ENCODE measurements at places on chromosomes 12 and 14.
A peak's percentile ranks its signal among the peaks of the same experiment; 100 is the strongest.

GRCh38 chr12:42365486-42365885 is 39.5 kb downstream of the PPHLN1 start:
- no peak for DNase-seq

DNA sequence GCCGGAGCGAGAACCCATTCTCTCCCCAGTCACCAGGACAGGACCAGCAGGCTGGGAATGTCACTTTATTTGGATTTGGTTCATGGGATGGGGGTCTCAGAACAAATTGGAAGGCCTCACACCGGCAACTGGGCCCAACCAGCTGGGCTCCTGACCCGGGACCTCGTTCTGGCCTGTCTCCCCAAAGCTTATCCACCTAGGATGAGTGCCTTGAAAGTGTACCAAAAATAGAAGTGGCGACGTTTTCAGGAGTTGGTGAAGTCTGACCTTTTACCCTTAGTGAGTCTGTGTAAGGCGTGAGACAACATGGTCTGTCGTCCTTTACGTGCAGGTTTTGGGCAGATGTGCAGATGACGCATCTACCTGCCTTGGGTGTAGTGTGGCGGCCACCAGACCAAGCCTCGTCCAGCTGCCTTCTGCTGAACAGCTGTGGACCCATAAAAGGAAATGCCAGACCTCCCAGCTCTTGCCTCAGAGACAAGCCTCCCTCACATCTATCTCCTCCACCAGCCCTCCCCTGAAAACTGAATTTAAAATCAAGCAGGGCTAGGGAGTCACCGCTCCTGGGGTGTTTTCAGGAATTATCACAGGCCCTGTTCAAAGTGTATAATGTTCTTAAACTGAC is 36.6 kb upstream of the CLMN start:
- DNase-seq = no peak

DNA sequence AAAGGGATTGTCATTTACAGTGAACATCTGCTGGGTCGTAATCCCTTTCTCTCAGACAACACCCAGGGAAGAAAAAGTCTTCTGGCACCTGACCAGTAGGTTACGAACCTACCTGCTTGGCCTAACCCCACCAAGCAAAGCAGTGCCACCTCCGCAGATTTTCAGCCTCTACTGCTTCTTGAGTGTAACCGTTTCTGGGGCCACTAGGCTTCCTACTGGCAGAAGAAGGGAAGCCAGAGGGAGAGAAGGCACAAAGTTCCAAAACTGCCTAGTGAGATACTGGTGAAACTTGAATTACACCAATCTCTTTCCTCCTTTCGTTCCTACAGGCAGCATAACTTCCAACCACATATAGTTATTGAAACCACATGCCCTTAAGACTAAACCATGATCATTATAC is 383.6 kb downstream of the BCAT1 start:
- no peak for DNase-seq

GRCh38 chr14:60151715-60152114 is 13.5 kb downstream of the DHRS7 start:
- DNase-seq = peak; percentile 74

DNA sequence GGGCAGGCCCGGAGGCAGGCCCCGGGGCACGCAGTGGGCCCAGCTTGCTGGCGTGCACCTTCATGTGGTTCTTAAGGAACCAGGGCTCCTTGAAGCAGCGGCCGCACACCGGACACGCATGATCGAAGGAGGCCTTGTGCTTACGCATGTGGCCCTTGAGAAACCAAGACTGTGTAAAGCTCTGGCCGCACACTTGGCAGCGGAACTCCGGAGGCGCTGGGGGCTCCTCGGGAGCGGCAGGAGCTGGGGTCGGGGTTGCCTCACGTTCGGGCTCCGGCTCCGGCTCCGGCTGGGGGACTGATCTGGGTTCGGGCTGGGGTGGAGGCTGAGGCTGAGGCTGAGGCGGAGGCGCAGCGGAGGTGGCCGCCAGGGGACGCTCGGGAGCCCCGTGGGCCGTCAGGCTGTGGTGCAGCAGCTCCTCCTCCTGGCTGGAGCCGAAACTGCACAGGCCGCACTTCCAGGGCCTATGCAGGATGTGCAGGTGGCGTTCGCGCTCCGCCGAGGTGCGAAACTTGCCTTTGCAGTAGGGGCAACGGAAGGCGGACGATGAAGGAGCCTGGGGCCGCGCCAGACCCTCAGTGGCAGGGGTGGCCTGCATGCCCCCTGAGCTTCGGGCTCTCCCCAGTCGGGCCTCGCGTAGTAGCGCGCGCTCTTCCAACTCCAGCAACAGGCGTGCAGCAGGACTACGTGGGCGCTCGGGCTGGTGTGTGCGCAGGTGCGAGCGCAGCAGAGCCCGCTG is 6.0 kb downstream of the ZNF219 start:
- peak; percentile 92 for DNase-seq

- DNase-seq = no peak
Measured at GRCh38 chr12:32486158-32486557, 86.8 kb downstream of the FGD4 start.

GRCh38 chr12:12483438-12483837 is 79.2 kb downstream of the DUSP16 start:
- no peak for DNase-seq

GRCh38 chr14:24337144-24337823 is 2.4 kb upstream of the ADCY4 start:
- no peak for DNase-seq

GRCh38 chr14:99425272-99425681 is 55.4 kb downstream of the SETD3 start:
- DNase-seq = no peak

DNA sequence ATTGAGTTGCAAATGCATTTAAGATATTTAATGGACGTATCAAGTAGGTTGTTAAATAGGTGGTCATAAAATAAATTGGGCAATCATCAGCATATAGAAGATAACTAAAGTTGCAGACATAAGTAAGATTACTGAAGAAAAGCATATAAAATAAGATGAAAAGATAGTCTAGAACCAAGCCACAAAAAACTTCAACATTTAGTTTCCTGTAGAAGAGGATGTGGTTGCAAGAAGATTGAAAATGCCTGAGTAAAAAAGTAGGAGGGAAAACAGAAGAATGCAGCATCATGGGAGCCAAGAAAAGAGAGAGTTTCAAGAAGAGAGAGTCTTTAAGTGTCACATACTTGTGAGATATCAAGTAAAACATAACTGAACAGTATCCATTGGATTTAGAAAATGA is 17.6 kb upstream of the SLC16A7 start:
- no peak for DNase-seq

DNA sequence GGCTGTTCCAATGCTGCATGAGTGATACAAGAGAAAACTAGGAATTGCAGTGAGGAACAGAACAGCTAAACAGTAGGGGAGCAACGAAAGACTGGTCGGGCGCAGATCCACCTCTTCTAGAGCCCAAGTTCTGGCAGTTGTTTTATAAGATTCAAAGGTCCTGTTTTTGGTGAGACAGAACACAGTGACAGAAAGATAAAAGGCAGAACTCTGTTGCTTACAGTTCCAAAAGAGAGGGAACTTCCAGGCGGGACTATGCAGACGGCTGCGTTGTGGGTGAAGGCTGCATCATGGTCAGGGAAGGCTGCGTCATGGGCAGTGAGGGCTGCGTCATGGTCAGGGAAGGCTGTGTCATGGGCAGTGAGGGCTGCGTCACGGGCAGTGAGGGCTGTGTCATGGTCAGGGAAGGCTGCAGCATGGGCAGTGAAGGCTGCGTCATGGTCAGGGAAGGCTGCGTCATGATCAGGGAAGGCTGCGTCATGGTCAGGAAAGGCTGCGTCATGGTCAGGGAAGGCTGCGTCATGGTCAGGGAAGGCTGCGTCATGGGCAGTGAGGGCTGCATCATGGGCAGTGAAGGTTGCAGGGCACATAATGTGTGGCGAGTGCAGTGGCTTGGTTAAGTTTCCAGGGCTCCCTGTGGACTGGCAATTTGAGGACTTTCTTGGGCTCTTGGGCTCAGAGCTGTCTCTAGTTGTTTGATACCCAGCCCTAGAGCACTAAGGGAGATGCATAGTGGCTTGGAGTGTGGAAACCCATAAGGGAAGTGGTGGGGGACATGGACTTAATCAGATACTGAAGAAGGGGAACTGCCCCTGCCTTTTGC is 619.9 kb downstream of the AACS start:
- DNase-seq = no peak

Measured in activated CD4-positive, alpha-beta T cell treated with anti-CD3 and anti-CD28 coated beads, Interleukin-2, Interleukin-4, amounts not matched to agents 100 ng/mL and 50 ng/mL, durations not matched to agents 16 hours and 8 hours (primary cell).